ENCODE measurements at places on chromosomes 16 and 17. TPM values are rescaled to one million over a fixed set of nuclear protein-coding genes. Genes with fewer than 3 reads are reported as not detected.

- DNase-seq: peak; percentile 59
Measured at GRCh38 chr17:48002266-48002915, 31.5 kb downstream of the CDK5RAP3 start.

NDUFAF8 gene
- total RNA-seq: 88.5 TPM

MT3 gene
- total RNA-seq: not detected

DNA sequence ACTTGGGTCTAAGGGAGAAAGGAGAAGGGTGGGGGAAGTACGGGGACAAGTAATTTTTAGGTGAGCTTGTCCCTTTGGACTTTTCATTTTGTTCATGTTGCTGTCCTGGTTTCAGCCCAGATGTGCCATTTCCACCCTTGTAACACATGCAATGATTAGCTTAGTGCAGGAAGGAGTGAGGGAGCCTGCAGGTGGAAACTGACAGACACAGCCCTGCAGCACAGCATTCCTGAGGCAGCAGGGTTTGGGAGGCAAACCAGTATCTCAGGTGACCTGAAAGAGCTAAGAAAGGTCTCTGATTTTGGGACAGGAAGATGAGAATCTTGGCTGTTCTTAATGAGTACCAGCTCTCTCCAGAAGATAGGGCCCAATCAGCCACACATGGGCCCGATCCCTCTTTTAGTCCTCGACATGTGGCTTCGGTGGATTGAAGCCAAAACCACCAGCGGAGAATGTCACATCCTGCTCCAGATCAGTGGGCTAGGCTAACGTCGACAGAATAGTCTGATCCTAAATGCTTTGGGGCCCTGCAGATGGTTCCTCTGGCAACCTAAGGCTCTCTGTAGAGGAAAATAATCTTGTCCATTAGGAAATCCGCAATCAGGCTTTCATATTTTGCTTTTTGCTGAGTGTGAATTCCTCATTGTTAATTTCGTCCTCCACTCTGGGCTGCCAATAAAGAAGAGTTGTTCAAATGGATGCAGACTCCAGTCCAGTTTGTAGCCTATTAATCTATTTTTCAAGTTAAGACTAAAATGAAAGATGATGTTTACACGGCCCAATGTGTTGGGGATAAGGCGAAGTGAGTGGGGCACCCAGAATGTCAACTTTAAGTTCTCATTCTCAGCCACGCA lies 3.8 kb upstream of the RNF157 start:
- DNase-seq: no peak

ENPP7 gene
- total RNA-seq: not detected

DNA sequence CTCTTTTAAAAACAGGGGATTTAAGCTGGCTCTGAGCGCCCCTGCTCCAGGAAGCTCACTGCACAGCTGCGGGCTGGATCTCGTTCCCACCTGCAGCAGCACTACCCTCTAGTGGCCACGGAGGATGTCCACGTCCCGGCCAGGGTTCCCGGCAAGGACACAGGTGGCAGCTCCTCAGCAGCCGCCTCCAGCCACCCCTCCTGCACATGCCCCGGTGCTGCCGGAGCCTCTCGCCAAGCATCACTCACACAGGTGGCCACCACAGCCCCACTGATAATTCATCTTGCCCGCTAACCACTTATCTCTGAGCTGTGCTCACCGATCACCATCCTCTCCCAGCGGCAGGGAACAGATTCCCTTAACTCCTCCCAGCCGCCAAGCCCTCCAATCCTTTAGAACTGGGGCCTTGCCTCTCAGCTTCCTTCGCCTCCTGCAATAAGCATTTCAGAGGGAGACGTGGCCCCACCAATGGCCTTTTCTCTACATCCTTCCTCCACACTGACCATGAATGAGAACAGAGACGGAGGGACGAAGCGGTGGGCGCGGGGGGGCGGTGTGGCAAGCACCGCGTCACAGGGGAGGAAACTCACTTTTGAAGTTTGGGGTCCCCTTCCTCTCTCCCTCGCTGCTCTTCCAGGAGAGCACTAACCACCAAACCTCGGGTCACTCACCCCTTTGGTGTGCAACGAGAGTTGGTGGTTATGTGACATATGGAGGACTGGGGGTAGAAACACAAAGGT lies 222.1 kb downstream of the RBFOX3 start:
- peak; percentile 38 for DNase-seq

- DNase-seq: no peak
Measured at GRCh38 chr16:5874899-5875298, 777.3 kb upstream of the EEF2KMT start.

ATP2A1 gene
- total RNA-seq: 2.4 TPM

CACNG5 gene
- not detected for total RNA-seq

DNA sequence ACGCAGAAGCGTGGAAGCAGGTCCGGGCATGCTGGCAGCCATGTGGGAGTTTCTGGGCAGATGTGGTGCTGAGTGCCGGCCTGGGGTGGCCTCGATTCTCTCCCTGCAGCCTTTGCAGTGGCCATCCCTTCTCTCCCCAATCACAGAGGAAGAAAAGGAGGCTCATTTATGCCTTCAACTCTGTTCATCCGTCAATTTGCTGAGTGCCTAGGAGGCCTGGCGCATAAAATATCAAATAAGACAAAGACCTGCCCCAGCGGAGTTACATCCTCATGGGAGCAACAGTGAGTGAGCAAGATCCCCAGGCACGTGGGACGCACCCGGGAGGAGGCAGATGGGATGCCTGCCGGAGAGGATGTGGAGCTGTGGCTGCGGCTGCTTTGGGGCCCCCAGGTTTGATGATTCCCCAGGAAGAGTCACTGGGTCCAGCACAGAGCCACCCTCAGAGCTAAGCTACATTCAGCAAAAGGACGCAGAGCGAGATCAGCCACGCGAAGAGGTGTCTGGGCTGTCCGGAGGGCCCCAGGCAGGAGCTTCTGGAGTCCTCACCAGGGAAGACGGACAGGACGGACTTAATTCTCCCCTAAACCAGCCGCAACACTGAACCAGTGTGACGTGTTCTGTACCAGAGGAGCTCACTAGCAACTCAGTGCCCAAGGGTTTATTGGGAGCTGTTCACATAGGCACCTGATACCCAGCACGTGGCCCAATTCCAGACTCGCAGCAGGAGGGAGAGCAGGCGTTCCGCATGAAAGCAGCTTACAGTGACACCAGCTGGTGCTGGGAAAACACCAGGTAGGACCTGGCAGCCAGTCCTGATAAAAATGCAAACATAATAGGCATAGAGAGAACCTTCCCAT lies 11.3 kb downstream of the CA5A start:
- DNase-seq: no peak

GRCh38 chr17:5798094-5798493 lies 213.8 kb upstream of the NLRP1 start:
- no peak for DNase-seq

SSTR5 gene
- total RNA-seq: not detected

- no peak for DNase-seq
Measured at GRCh38 chr17:60077226-60077625, 1.5 kb downstream of the HEATR6 start.

DNA sequence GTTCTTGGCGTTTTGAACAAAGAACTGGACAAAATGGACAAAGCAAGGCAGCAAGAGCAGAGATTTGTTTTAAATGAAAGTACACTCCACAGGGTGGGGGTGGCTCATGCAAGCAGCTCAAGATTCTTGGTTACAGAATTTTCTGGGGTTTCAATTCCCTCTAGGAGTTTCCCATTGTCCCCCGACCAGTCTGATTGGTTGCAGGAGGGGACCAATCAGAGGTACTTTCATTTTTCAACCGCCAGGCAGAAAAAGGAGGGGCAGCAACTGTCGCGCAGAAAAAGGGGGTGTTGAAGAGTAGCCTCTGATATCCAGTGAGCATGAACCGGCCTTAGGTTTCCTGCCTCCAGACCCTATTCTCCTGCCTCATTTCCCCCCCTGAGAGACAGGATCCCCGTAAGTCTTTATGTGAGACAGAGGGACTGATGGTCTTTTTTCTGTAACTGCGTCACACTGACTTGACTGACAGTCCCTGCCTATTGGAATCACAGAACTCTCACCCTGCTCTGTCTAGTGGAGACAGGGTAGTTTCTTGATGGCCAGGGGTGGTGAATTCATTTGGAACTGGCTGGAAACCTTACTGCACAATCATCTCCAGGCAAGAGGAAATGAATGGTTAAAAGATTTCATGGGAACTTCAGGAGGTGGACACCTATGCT lies 59.4 kb upstream of the ALOX12 start:
- no peak for DNase-seq

DNA sequence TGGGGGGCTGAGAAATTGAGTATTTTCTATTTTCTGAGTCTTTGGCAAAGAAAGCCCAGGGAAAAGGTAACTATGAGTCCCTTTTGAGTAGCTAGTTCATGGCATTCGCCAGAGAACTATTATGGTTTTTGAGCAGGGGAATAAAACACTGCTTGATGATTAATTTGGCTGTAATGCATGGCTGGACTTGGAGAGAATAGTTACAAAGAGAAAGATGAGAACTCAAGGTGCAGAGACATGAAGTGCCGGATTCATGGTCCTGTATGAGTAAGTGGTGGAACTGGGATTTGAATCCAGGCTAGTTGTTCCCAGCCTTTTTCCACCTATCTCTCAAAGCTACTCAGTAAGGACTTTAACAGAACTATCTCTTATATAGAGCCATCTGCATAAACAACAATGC lies 266.6 kb downstream of the CA10 start:
- DNase-seq: no peak

TRPV3 gene
- 0.40 TPM for total RNA-seq

DNA sequence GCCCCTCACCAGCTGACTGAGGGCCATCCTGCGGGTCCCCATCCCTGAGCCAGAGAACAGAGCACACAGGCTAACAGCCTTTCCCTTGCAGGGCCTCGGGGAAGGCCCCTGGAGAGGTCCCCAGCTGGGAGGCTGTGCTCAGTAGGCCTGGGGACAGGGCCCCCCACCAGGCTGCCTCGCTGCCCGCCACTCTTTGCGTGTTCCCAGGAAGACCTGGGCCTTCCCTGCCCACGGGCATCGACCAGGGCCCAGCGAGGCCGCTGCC lies 785 bp downstream of the HID1 start:
- no peak for DNase-seq

DNA sequence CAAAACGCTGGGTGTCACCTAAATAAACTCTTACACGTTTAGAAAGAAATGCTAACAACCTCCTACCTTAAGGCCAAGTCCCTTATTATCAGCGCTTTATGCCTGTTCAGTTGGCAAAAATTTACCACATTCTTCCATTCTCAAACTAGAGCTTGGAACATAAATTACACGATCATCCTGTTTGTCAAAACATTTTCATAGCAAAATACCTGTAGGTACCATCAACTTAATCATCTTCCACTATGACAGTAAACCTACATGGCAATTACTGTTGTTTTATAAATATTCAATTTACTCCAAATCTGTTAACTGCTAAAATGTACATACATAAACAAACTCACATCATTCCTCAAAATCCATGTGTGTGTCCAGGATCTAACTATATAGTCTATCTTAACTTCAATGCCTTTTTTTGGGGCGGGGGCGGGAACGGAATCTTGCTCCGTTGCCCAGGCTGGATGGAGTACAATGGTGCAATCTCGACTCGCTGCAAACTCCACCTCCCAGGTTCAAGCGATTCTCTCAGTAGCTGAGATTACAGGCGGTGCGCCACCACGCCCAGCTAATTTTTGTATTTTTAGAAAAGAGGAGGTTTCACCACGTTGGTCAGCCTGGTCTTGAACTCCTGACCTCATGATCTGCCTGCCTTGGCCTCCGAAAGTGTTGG lies 4.4 kb downstream of the RPL23 start:
- DNase-seq: no peak

GRCh38 chr16:58418601-58419000 lies 26.3 kb downstream of the GINS3 start:
- DNase-seq: no peak

GRCh38 chr17:14261406-14261805 lies 24.7 kb upstream of the CDRT15 start:
- no peak for DNase-seq

- no peak for DNase-seq
Measured at GRCh38 chr17:55402374-55402773, 19.3 kb downstream of the MMD start.

SLC5A11 gene
- not detected for total RNA-seq

ASPSCR1 gene
- 20.5 TPM for total RNA-seq

DNA sequence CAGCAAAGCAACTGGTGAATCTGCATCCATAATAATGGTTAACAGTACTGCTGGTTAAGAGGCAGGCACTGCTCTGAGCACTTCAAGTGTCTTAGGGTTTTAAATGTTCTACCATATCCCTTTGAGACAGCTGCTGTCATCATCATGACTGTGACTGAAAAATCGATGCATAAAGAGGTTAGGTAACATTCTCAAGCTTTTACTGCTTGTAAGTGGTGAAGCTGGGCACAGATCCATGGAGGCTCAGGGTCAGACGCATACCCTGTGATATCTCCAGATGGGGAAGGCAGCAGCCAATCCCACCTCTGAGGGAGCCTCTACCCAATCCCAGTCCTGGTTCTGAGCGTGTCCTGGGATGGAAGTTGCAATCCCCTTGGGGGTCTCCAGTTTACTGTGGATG lies 57.6 kb upstream of the SOX9 start:
- no peak for DNase-seq

GRCh38 chr16:2974319-2975056 lies 5.3 kb downstream of the PAQR4 start:
- no peak for DNase-seq

DNA sequence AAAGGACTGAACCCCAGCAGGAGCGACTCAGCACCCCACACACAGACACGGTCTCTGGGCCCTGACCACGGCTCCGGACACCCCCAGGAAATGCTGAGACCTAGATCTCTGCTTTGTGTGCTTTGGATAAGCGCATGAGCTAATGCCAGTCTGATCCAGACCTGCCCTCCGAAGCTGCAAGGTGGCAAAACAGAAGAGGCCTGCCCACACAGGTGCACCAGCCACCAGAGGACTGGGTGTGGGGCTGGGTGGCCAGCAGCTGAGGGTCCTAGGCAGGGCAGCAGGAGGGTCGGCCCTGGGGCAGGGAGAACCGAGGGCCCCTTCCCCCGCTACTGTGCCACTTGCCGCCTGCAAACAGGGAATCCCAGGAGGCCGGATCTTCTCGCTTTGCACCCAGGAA lies 30.7 kb upstream of the EIF1 start:
- no peak for DNase-seq

GRCh38 chr16:81873843-81874752 lies 95.0 kb downstream of the PLCG2 start:
- DNase-seq: peak; percentile 25

- DNase-seq: no peak
Measured at GRCh38 chr17:13619462-13619861, 17.7 kb upstream of the HS3ST3A1 start.

DNA sequence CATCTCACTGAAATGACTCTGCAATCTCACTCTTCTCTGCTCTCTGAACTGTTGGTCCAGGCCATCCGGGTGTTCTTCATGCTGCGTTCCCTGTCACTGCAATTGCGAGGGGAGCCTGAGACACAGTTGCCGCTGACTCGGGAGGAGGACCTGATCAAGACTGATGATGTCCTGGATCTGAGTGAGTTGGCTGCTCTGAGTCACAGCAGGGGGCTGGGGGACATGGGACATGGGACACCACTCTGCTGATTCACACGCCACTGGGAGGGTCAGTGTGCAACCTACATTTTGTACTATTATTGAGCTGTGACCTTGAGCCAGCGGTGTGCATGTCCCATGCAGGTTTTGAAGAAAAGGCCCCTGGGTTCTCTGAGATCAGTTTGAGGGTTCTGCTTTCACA lies 116.5 kb downstream of the CLEC16A start:
- DNase-seq: no peak

All from NCI-H460 (cell line).